HT1080 (cell line): ENCODE measurements at places on chromosomes 6 and 20.
A peak's percentile ranks its signal among the peaks of the same experiment; 100 is the strongest.

GRCh38 chr6:78770765-78771164 lies 96.6 kb upstream of the IRAK1BP1 start:
- DNase-seq, result no peak

- peak; percentile 76 for DNase-seq
Measured at GRCh38 chr6:85460921-85461797, 11.3 kb downstream of the NT5E start.

- DNase-seq, result no peak
Measured at GRCh38 chr6:118377711-118378414, 170.2 kb upstream of the PLN start.

- no peak for DNase-seq
Measured at GRCh38 chr6:3650959-3651697, 100.4 kb downstream of the PXDC1 start.

DNA sequence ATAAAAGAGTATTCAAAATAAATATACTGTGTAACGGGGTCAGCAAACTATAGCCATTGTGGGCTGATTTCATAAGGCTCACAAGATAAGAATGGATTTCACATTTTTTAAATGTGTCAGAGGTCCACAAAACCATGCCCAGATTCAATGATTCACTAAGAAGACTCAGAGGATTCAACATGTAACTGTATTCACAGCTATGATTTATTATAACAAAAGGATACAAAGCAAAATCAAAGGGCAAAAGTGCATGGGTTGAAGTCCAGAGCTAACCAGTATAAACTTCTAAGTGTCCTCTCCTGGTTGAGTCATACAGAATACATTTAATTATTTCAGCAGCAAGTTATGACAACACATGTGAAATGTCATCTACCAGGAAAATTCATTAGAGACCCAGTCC lies 49.2 kb downstream of the TBC1D32 start:
- peak; percentile 4 for DNase-seq
